HepG2 (cell line): ENCODE measurements at places on chromosomes 13 and 19.

DNA sequence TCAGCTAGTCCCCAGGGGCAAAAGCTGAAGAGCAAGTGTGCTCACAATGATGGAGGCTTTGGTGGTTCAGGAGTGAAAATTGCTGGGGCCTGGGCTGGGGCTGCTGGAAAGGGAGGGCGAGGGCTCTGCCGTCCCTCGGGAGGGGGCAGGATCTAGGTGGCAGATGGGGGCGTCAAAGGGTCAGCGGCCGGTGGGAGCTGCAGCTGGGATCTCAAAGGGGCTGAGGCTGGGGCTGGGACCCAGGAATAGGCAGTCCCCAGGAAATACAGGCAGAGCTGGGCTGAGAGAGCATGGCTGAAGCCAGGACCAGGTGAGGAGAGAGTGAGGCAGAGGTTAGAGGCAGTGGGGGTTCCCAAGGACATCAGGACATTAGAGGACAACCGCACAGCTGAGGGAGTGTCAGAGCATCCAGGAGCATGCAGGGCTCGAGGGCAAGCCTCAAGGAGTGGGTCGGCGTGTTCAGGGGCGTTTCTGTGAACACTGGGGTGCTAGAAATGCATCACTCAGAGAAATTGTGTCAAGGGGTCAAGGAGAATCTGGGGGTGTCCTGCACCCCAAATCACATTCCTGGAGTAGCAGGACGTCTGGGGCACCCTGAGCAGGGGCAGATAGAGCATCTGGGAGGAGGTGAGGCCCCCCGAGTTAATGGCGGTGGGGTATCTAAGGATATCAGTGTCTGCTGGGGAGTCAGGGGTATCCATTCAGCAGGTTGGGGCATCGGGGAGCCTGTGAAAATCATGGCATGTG, 1.2 kb upstream of the SYNE4 start:
- no peak for DNase-seq

- DNase-seq, result no peak
Observed at GRCh38 chr19:24049537-24049936, 37.5 kb upstream of the ZNF254 start.

DNA sequence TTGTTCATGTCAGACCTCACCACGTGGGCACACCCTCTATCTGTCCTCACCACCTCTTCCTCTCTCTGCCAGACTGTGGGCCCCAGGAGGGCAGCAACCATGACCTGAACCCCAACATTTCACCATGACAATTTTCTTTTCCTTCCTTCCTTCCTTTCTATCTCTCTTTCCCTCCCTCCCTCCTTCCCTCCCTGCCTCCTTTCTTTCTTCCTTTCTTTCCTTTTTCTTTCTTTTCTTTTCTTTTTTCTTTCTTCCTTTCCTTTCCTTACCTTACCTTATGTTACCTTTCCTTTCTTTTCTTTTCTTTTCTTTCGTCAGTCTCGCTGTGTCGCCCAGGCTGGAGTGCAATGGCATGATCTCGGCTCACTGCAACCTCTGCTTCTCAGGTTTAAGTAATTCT, 8.7 kb upstream of the FCER2 start:
- no peak for DNase-seq

- no peak for DNase-seq
Observed at GRCh38 chr13:28623782-28624706, 34.9 kb upstream of the POMP start.

- no peak for DNase-seq
Observed at GRCh38 chr19:34504273-34504808, 22.8 kb downstream of the WTIP start.

DNA sequence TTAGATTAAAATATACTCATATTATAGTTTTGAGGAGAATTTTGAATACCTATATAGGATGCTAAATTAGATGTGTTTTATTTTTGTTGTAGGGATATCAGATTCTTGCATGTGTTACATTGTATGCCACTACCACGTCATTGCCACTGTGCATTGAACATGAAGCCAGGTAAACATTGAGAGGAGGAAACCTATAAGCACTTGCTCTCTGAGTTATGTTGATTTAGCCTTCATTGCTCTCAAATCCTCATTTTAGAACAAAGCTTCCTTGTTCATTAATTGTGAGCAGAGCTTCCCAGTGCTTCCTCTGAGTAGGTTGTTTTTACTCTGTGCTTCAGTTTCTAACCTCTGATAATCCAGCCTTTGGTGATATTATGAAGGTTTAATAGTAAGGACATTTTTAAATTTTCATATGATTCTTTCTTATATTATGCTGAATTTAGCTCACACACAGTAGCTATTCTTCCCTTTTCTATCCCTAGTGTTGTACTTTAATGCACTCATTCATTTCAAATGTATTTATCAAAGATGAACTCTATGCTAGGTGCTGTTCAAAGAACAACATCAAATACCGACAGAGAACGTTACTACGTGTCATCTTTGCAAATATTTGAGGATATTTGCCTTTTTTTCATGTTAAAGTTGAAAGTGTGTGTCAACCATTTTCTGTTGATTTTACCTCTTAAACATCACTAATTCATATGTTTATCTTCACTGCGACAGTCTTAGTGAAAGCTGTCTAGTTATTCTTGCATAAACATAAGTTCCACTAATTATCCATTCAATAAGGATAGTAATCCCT, 1448.0 kb upstream of the MIR17HG start:
- DNase-seq, result peak; percentile 91
